Kidney capillary endothelial cell (primary cell): ENCODE measurements at places on chromosomes 12 and 14.

GRCh38 chr14:95432144-95433093 is 84.0 kb downstream of the SYNE3 start:
- peak; percentile 25 for DNase-seq

GRCh38 chr12:121283388-121283787 is 13.1 kb downstream of the CAMKK2 start:
- DNase-seq: no peak

- no peak for DNase-seq
Observed at GRCh38 chr12:116385486-116386217, 108.2 kb upstream of the MED13L start.

- peak; percentile 50 for DNase-seq
Observed at GRCh38 chr14:73633116-73634010, 11.4 kb upstream of the DNAL1 start.

DNA sequence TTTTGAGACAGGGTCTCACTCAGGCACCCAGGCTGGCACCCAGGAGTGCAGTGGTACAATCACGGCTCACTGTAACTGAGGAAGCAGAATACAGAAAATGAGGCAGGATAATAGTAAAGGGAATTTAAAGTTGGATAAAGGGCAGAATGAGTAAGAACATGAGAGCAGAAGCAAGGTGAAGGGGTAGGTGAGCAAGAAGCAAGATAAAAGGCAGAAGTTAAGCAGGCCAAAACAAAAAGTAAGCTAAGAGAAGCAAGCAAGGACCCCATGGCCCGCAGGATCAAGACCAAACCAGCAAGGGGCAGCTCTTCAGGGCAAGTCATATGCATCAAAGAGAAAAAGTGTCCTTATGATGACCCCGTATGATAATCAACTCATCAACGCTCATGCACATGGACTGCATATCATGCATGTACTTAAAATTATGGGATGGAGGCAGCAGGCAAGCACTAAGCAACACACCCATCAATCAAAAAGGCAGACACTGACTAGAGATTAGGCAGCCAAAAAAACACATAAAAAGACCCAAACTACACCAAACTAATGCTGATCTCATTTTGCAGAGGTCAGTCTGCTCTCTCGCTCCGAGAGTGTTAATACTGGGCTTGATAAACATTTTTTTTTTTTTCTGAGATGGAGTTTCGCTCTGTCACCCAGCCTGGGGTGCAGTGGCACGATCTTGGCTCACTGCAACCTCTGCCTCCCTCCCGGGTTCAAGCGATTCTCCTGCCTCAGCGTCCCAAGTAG is 11.6 kb downstream of the TIMELESS start:
- no peak for DNase-seq

GRCh38 chr14:20427231-20428009 is 8.5 kb downstream of the KLHL33 start:
- DNase-seq: peak; percentile 63

DNA sequence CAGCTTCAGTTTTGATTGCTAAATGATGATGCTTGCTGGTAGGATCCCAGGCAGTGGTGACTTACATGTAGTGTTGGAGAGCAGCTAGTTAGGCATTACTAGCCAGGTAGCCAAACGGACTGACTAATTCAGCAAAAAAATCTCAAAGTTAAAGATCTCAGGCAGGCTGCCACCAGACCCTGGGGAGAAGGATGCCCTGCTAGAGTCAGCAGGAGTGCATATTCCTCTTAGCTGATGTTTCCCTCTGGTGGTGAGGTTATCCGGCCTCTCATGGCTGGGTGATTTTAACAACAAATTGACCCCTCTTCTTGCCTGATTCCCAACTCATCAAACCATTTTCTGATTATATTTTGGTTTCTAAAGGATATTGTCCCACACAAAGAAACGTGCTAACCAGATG is 2.8 kb downstream of the EFS start:
- no peak for DNase-seq

GRCh38 chr12:70549340-70550179 is 87.7 kb downstream of the PTPRB start:
- DNase-seq: peak; percentile 40
